T-helper 9 cell (primary cell): ENCODE measurements at places on chromosomes 1 and 21.

GRCh38 chr21:26473471-26473870 lies 99.6 kb downstream of the CYYR1 start:
- DNase-seq, result no peak

DNA sequence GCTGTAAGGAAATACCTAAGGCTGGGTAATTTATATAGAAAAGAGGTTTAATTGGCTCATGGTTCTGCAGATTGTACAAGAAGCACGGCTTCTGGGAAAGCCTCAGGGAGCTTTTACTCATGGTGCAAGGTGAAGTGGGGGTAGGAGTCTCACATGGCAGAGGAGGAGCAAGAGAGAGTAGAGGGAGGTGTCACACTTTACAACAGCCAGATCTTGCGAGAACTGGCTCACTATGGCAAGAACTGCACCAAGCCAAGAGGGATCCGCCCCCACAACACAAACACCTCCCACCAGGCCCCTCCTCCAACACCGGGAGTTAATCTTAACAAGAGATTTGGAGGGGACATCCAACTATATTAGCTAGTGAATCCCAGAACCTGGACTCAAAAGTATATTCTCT lies 135.4 kb upstream of the SOD1 start:
- no peak for DNase-seq

DNA sequence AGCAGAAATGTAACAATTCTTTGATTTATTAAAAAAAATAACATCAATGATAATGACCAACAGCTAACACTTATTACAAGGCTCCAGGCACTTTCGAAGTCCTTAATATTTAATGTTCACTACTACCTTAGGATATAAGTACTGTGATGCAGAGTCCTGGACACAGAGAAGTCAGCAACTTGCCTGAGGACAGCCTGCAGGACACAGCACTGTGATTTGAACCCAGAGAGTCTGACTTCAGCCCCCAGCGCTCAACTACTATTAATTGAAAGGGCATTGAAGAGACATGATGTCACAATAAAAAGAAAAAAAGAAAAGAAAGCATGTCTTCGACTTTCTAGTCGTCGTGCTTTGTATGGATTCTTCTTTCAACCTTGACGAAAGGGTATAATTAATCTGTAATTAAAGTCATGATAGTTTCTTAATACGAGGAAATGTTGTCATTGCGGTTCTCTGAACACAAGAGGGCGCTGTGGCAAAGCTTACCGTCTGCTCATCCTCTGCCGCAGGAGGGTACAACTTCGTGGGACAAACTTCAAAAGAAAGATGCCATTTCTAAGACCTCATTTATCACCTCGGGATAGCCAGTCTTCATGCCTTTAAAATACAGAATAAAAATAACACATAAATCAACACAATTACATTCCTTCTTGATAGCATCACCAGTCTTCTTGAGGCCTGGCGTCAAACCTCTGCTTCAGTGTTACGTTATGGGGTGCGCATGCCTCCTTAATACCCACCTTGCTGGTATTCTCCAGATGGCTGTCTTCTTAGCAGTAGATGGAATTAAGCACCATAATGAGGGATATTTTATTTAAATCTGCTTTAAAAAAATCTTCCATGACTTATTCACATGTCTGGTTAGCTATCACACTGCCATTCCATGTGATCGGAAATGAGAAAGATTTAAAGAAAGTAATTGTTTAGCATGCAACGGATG lies 240.1 kb downstream of the DISC1 start:
- DNase-seq, result peak; percentile 54

- no peak for DNase-seq
These were observed 8.2 kb downstream of the CEP170 start for GRCh38 chr1:243246916-243247315.

DNA sequence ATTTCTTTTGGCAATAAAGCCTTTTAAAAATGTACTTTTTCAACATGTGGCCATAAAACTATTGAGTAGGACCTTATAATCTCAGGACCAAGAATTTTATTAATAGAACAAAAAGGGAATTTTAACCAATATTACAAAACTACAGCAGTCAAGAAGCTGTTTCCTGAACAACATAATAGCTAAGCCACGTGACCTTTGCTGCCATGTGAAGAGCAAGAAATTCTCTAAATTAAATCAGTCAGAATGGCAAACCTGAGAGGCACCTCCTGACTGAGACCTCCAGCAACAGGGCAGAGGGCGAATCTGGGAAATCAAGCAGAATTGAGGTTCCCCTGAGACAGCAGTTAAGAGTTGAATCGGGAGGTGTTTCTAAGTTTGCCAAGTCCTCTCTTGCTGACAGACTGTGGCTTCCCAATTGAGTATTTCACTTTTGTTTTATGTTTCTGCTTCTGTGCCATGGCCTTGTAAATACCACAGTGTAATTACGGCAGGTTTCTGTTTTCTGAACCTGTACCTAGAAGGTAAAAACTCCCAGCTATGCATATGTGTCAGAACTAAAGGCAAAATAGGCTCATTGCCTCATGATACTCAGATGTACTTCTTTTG lies 358.4 kb downstream of the NTNG1 start:
- no peak for DNase-seq

- DNase-seq, result no peak
These were observed 26.8 kb downstream of the C8A start for GRCh38 chr1:56881417-56881816.

GRCh38 chr1:183416850-183417771 lies 1.1 kb downstream of the NMNAT2 start:
- peak; percentile 4 for DNase-seq

- DNase-seq, result no peak
These were observed 16.3 kb downstream of the BATF3 start for GRCh38 chr1:212683357-212683722.

DNA sequence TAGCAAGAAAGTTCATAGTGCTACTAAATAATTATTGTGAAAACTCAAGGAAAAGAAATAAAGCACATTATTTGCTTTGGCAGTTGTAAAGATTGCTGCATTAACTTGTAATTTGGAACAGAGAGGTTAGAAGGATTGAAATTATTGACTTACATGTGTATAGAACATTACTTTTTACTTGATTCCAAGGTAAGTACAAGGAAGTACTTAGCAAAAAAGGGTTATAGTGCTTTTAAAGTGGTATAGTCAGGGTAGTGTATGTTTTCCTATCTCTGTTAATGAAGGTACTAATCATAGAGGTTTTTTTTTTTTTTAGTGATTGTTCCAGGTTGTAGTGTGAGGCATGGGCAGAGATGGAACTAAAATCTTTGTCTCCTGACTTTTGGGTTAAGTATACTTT lies 29.4 kb downstream of the MAN1A2 start:
- no peak for DNase-seq
